ENCODE measurements at places on chromosomes 6 and 20. TPM values are rescaled to one million over a fixed set of nuclear protein-coding genes. Genes with fewer than 3 reads are reported as not detected.
A peak's percentile ranks its signal among the peaks of the same experiment; 100 is the strongest.

The NCOA6 gene
- total RNA-seq: 17.6 TPM

The LPA gene
- 0.57 TPM for total RNA-seq

The CST4 gene
- not detected for total RNA-seq

The NT5DC1 gene
- 11.7 TPM for total RNA-seq

The TPX2 gene
- total RNA-seq: 11.9 TPM

DNA sequence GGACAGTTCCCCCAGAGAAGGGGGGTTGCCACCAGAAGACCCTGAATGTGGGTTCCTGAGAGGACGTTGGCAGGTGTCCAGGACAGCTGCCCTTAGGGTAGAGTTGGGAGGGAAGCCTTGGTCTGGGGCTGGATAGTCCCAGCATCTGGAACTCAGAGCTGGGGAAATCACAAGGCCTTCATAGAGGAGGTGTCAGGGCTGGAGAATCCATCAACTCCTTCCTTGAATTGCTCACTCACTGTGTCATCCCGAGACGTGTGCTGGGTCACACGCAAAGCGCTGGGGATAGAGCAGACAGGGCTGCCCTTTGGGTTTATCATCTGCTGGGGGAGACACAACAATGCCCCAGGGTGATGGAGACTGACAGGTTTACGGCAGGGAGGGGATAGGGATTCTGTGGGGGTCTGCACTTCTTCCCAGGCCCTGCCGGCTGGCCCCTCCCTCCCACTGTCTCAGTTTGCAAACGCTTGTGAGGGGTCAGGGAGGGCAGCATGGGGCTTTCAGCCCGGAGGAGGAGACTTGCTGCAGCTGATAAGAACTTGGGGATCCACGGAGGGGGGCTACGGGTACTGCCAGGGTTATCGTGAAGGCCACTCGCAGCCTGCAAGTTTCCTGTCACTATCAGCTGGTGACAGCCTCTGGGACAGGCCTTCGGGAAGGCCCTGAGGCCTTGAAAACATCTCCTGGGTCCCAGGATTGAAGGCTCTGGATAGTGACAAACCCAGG lies 18.6 kb downstream of the RBM38 start:
- H3K4me3 ChIP-seq: no peak overlapping the region
- DNase-seq: no peak
- H3K36me3 ChIP-seq: peaks cover 13% of the 10 kb centered on the region
- no peaks in the 10 kb centered on the region for H3K27me3 ChIP-seq
- H3K27ac ChIP-seq: peak overlapping the region; percentile 40
- no peaks in the 10 kb centered on the region for H3K4me1 ChIP-seq

DNA sequence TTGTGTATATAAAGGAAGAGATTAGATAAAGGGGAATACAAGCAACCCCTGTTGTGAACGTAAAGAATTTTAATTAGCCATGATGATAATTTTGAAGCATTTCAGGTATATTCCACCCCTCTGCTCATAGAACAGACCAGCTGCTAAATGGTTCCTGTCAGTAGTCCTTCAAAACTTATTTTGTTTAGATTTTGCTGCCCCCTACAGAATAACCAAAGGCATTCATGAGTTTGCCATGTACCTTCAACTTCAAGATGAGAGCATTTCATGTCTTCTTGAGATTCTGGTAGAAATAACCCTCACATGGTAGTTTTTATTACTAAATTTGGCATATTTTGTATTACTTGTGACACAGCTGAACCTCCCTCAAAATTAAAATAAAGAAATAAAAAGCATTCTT lies 1586.7 kb downstream of the HACE1 start:
- DNase-seq: no peak
- no peaks in the 10 kb centered on the region for H3K4me1 ChIP-seq
- no peak overlapping the region for H3K4me3 ChIP-seq
- no peaks in the 10 kb centered on the region for H3K36me3 ChIP-seq
- H3K27me3 ChIP-seq: no peaks in the 10 kb centered on the region

GRCh38 chr20:57586370-57586793 lies 25.5 kb downstream of the PCK1 start:
- DNase-seq: no peak
- H3K27ac ChIP-seq: no peak overlapping the region
- H3K4me3 ChIP-seq: no peak overlapping the region
- no peaks in the 10 kb centered on the region for H3K36me3 ChIP-seq

- DNase-seq: no peak
- H3K27me3 ChIP-seq: no peaks in the 10 kb centered on the region
Measured at GRCh38 chr6:110233770-110234374, 53.6 kb downstream of the CDC40 start.

DNA sequence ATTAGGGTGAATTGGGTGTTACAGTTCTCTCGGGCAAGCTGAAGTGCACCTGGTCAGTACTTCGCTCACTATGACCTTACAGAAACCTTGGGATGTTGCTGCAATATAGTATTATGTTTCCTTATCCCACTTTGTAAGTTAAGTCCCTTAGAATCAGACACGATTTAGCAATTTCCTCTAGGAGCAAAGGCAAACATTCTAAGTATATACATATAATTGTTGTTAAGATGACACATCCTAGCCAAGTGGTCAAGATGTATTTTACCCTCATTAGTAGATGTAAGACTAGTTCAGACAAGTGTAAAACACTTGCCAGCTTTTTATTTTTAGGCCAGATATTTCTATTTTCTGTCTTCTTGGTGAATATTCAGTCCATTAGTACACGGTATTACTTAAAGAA lies 31.1 kb upstream of the RGS17 start:
- DNase-seq: no peak
- no peak overlapping the region for H3K27ac ChIP-seq
- H3K36me3 ChIP-seq: no peaks in the 10 kb centered on the region
- H3K4me3 ChIP-seq: no peak overlapping the region

All from esophagus squamous epithelium (tissue), 5 donors.